ENCODE measurements at places on chromosomes 1 and 21.
A peak's percentile ranks its signal among the peaks of the same experiment; 100 is the strongest.

DNA sequence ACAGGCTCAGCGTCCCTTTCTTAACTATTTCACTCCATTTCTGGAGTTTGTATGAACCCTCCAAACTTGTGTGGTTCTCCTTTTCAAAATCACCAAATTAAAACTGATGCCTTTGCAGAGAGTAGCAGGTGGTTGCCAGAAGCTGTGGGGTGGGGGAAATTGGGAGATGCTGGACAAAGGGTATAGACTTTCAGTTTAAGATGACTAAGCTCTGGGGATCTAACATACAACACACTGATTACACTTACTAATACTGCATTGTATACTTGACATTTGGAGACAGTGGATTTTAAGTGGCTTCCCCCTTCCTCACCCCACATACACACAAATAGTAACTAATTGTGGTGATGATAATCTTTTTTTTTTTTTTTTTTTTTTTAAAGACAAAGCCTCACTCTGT lies 11.1 kb upstream of the SCYL3 start:
- no peak for DNase-seq

GRCh38 chr1:199550199-199551065 lies 477.1 kb upstream of the NR5A2 start:
- no peak for DNase-seq

- DNase-seq = no peak
Observed at GRCh38 chr1:107659961-107660360, 305.0 kb downstream of the VAV3 start.

DNA sequence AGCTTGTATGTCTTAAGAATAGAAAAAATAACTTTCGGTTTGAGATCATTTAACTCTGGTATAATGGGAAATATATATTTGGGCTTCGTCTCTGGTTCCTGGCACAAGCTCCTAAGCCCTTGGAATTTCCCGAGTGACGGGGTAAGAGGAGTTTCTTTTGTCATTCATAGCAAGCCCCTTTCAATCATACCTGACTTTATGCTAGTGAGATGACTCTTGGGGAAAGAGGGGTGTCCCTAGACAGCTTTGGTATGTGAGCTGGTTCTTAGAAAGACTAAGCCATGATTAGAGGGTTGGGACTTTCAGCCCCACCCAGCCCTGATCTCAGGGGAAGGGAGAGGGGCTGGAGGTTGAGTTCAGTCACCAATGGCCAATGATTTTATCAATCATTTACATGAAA lies 13.9 kb upstream of the MTARC1 start:
- DNase-seq = no peak

GRCh38 chr1:243725846-243726245 lies 124.2 kb downstream of the AKT3 start:
- no peak for DNase-seq

GRCh38 chr1:69319287-69319686 lies 248.4 kb upstream of the LRRC7 start:
- no peak for DNase-seq

DNA sequence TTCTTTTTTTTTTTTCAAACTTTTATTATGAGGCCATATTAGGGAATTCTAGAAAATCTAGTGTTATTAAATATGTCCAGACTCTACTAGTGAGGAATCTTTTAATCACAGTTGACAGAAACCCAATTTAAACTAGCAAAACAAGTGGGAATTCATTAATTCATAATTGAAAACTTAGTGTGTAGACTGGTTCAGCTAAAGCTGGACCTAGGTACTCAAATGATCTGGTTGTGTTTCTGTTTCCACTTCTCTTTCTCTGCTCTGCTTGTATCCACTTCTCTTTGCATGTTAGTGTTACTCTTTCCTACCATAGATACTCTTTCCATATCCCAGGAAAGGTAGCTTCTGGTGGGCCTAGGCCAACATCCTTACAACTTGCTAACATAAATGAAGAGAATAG lies 81.2 kb upstream of the HIVEP3 start:
- DNase-seq = no peak

- DNase-seq = no peak
Observed at GRCh38 chr1:5821540-5822176, 170.6 kb downstream of the NPHP4 start.

DNA sequence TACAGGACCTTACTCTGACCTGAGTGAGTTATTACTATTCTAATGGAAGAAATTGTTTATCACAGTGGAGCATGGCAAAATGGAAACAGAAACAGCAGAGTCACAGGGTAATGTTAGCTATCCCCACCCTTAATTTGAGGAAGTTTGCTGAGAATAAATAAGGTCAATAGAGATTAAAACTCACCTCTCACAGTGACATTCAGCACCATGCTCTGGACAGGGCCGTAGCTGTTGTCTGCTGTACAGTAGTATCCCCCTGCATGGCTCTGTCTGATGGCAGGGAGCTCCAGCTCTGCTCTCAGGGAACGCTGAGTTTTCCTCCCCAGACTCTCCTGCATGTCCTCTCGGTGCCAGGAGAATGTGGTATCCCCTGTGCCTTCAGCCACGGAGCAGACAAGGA lies 11.9 kb downstream of the FCRL4 start:
- DNase-seq = no peak

DNA sequence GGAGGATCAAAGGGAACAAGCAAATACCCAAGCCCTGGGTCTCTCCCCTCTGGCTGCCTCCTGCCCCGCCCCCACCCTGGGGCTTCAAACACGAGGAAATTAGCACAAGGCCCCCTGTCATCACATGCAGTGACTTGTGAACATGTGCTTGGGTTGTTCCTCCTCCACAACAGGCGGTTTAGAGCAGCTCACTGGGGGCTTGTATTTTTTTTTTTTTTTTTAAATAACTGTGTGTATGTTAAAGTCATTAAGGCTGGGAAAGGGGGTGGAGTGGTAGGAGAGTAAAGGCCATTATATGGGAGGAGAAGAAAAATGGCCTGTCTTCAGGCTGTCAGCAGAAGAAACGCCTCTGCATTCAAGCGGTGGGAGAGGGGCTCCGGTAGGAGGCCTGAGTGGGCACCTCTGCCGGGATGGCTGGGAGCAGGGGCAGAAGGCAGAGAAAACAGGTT lies 64.2 kb downstream of the PLXNA2 start:
- no peak for DNase-seq

DNA sequence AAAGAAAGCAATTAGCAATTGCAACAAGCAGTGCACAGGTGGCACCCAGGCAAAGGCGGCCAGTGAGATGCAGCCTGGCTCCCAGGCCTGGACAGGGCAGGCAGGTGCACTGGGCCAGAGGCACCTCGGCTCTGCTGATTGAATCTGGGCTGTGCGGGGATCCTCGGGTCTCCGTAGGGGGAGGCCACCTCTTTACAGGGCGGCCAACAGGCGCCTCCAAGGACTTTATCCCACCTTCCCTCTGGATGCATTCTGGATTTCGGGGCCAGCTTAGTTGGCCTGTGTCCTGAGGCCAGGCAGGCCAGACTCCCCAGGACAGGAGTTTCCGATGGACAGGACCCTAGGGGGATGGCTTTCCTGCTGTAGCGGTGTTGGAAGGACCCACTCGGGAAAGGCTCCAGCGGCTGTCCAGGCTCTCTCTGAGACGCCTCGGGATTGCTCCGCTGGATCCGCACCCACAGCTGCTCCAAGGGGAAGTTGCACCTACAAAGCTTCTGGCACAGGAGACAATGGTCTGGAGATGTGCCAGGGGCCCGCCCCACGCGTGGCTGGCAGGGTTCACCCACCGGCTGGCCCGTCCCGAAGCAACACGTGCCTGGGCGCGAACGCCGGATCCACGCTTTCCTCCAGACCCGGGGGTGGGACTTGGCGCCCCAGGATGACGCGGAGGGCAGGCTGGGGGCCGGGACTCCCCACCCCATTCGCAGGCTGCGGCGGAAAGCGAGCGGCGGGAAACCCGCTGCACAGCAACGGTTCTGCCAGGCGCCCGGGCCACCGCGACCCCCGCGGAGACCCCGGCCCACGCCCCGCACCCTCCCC lies 810 bp downstream of the SLC19A1 start:
- DNase-seq = peak; percentile 82

- DNase-seq = no peak
Observed at GRCh38 chr1:224489534-224490365, 55.2 kb upstream of the WDR26 start.

DNA sequence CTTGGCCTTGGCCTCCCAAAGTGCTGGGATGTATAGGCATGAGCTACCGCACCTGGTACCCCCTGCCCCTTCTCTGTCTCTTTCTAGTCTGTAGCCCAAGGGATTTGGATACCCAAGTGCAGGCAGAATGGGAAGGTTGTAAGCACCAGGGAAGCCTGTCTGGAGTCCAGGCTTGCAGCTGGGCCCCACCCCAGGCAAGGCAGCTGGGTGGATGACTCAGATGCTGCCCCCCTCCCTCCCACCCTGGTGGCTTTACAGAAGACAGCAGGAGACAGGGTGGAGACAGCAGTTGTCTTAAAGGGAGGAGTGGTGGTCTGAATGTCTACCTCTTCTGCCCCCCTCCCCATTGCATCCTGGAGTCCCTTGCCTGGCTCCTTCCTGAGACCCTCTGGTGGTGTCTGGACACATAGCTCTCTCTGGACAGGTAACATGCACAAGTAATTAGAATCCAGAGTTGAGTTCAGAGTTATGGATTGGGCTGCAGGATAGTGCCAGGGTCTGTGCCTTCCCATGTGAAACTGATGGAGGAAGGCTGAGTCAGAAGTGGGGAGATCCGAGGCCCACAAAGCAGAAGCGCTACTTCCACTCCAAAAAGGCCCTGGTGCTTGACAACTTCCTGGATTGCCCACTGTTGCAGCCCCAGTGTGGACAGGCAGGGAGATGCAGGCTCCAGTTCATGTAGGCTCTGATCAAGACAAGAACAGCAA lies 5.1 kb downstream of the LMNA start:
- DNase-seq = peak; percentile 71

DNA sequence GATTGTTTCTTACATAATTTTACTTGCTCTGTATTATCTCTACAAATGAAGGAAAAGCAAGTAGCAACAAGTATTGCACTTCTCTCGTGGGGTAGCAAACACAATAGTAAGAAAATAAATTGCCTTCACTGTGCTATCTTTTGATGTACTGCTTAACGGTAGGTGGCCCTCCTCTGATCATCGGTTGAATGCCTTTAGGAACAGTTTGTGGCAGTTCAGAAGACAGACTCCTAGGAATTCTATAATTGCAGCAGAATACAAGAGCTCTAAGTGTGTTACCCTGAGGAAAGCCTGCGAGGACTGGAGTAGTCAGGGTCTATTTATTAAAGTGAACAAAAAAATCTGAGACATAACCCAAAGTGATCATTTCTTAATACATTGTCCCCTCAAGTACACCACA lies 1135.9 kb downstream of the KCNT2 start:
- DNase-seq = no peak

- DNase-seq = no peak
Observed at GRCh38 chr1:96370757-96371156, 350.8 kb upstream of the PTBP2 start.

DNA sequence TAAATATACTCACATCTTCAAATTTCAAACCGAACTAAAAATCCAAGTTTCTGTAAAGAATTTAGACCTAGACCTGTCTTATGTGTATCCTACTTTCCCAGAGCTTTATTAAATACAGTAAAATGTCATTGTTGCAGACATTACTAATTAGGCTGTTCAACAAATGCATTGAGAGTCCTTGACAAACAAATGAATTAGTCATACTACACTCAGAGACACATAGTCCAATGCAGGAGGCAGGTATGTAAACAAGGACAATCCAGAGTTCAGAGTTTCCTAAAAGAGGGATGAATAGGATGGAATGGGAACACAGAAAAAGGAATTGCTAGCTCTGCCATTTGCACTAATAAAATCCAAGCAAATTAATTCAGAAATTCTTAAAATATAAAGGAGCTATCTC lies 1.6 kb upstream of the EGLN1 start:
- no peak for DNase-seq

DNA sequence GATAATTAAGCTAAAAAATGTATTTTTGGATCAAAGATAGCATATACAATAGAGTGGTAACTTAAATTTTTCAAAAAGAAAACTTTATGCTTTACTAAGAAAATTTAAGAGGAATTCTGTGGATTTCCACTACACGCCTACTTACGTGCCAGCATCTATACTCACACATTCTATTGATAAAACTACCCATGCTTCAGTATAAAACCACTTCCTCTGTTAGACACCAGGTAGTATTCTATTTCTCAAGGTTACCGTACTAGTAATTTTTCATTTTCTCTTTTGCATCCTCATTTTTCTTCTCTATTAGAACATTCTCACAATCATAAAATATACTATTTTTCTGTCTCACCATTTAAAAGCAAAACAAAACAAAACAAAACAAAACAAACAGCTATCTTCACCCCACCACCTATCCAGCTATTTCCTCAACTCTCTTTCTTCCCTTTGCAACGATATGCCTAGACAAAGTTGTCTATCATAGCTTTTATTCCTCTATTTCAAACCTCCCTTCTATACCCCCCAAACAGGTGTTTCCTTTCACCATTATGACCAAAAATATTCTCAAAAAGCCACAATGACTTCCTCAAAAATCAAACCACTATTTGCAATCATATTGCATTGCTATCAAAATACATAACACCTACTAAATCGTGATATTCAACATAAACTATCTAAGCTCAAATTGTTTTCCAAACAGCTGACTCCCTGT lies 1652.0 kb downstream of the MRPL39 start:
- no peak for DNase-seq
